H9 (cell line): ENCODE measurements at places on chromosomes 2 and 18.
A peak's percentile ranks its signal among the peaks of the same experiment; 100 is the strongest.

DNA sequence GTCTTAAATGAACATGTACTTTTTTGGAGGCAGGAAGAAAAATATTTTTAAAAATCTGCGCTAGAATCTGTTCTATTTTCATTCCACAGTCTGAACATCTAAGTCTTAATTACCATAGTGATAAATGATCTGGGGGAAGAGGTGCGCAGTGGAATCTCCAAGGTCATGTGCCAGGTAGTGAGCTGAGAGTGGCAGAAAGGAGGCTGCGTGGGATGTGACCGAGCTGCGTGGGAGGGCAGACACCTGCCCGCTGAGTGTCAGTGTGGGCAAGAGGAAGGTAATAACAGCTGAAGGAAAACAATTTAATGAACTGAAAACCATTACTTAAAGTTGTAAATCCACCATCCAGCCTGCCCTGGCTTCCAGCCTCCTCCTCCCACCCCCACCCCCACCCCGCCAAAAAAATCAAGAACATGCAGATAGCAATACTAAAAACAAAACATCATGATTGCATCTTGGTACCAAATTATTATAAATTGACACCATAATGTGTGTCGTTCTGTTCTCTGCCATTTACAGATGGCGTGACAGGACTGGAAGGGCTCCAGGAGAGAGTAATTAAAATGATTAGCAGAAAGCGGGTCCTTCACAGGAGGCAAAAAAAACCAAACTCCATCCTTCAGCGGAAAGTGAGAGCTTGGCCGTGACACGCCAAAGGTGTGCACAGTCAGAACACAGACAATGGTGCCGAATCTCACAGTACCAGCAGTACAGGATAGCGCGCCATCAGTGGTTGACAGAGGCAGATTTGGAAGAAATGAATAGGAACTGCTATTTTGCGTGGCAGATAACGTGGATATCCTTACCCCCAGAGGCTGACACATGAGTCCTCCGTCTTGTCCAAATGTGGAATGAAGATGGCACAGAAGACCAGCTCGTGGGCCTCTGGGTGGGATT lies 11.4 kb upstream of the DTNB start:
- DNase-seq: no peak

DNA sequence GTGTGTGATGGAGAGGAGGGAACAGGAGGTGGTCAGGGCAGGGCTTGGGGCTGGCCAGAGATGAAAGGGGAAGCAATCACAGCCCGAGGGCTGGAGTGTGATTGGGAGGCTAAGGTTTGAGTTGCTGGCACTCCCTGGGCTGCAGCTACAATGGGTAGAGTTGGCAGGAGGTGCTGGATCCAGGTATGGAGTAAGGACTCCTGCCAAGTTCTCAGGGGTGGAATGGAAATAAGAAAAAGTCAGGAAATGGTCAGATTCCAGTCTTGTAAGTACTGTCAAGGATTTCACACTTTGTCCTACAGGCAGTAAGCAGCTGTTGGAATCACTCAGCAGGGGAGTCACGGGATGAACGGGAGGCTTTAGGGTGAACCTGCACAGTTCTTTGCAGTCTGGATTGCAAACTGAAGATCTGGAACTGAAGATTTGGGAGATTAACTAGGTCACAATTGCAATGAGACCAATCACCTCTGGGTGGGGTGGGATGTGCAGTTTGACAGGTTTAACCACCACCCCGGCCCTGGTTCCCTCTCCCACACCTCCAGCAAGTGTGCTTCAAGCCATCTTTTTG lies 10.9 kb upstream of the INPP5D start:
- DNase-seq: no peak

- DNase-seq: no peak
Measured at GRCh38 chr2:37842732-37843440, 82.2 kb upstream of the RMDN2 start.

DNA sequence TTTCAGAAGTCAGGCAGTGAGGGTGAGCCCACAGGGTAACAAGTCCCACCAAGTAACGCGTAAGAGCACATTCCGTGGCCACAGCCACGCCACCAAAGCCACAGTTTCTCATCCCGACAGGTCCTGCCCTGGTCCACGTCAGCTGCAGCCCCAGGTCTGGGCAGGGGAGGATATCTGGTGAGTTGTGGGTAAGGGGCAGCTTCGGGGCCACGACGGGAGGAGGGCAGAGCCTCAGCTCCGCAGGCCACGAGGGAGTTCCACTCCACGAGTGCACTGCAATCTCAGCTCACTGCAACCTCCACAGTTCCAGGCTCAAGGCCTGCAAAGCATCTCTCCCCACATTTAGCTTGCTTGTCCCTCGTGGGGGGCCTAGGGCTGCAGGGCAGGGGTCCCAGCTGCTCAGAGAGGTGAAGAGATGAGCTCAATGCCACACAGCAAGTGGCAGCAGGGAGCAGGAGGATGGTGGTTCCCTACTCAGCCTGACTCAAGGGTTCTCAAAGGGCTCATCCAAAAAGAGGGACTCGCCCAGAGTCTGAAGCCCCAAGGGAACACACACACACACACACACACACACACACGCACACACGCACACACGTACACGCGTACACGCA lies 12.5 kb downstream of the SNORC start:
- no peak for DNase-seq

GRCh38 chr2:98649135-98649991 lies 41.0 kb downstream of the UNC50 start:
- peak; percentile 87 for DNase-seq

DNA sequence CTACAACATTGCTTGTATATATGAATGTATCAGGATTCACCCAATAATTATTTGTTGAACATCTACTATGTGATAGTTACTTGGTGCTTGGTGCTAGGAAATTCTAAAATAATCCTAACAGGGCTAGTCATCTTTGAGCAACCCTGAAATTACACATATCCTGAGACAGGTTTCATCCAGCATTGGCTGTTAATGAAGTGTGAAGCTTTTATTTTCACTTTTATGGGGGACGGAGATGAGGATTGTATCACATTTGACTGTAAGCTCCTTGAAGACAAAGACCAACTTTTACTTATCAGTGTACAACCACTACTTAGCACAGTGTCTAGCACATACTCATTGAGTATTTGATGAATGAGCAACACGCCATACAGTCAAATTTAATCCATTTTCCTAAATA lies 6.8 kb upstream of the GALM start:
- DNase-seq: no peak

- no peak for DNase-seq
Measured at GRCh38 chr18:79452190-79452990, 56.7 kb downstream of the NFATC1 start.

GRCh38 chr2:15058015-15058720 lies 425.7 kb downstream of the LRATD1 start:
- no peak for DNase-seq

DNA sequence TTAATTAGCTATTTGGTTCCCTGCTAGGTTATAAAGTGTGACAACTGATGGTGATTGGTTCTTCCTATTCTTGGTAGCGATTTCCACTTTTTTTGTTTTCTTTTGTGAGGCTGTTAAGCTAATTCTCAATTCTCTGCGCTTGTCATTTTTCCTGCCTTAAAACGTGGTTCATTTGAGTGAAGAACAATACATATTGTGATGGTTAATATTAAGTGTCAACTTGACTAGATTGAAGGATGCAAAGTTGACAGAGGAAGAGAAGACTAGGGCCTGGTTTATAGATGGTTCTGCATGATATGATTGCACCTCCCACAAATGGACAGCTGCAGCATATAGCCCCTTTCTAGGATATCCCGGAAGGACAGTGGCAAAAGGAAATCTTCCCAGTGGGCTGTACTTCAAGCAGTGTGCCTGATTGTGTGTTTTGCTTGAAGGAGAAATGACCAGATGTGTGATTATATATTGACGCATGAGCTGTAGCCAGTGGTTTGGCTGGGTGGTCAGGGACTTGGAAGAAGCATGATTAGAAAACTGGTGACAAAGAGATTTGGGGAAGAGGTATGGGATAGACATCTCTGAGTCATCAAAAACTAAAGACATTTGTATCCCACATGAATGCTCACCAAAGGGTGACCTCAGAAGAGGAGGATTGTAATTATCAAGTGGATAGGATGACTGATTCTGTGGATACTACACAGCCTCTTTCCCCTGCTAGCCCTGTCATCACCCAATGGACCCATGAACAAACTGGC lies 39.4 kb upstream of the ZNF804A start:
- no peak for DNase-seq

GRCh38 chr2:18180031-18180610 lies 301.7 kb downstream of the KCNS3 start:
- DNase-seq: no peak

DNA sequence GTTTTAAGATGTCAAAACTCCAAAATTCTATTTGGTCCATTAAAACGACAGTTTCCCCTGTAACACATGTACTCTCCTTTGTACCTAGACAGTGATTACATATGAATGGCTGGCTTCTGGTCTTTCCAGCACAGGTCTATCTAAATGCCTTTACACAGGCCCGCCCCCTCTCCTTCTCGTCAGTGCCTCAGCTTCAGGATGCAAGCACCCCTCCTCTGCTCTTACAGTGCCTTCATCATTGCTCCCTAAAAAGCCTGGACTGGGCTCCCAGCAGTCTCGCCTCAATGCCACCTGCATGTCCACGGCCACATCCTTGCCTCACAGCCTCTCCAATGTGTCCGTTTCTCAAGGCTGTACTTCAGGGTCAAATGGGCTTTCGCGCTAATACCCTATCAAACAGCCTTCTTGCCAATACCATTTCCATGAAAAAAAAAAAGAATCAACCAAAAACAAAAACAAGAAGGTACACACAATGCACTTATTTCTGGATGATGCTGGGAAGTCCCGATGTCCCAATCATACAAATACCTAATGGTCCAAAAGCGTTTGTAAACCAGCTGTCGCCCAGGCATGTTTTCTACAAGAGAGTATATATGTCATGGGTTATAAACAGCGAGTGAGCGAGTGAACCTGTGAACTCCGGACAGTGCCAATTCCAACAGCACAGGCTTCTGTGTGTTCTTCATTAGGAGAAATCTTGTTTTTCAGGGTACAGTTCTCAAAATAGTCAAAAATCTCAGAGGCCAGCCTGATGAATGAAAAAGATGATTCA lies 77.2 kb downstream of the EIPR1 start:
- DNase-seq: no peak

DNA sequence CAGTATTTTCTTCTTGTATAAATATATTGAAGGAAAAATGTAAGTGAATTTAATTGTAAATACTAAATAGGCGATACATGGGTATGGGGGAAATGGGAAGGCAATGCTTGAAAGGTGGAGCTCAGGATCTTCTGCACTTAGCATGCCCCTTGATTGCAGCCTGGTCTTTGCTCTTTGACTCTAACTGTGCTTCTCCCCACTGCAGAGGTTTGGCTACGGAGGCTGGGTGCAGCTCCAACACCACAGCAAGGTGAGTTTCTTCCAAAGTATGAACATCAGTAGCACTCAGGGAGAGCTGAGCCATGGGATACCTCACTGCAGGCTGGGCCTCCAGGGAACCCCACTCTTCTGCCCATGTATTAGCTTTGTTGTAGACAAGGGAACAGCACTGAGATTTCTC lies 6.6 kb downstream of the ACMSD start:
- DNase-seq: no peak

DNA sequence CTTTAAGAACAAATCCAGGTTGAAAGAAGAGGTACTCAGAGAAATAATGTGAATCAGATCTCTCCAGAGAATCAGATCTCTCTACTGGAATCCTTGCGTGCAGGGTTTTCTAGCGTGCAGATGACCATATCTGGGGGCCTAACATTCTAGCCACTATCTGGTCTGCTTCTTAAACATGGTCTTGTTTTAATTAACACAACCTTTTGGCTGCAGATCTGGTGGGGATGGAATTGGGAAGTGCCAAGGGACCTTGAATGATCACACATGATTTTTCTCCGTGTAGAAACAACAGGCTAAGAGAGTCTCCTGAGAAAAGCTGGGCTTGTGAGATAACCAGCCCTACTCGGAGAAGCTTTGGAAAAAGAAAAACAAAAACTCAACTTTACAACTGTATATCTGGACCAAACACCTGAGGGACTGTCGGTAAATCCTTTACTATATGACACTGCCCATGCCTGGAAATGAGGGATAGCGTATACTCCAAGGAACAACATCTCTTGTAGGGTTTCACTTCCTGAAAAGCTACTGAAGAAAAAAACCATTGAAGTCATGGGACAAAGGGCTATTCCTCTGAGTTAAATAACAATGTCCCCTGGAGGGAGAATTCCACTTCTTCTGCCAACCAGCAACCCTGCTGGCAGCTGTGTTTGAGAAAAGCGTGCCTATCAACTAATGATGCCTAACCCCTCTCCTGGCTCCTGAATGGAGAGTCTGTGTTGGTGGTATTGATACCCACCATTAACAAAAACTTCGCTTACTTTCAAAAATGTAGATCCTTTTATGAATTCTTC lies 171.0 kb upstream of the REV1 start:
- no peak for DNase-seq

DNA sequence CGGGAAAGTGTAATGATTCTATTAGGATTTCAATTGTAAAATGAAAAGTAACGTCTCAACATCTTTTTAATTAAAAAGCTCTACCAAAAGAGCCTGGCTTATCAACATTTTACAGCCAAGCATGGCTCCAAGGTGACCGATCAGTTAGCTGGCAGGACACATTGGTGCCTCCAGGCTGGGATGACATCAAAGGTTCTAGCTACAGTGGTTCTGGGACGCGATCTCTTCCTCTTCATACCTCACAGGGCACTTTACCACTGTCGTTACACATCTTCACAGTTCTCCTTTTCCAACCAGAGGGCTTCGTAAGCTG lies 693 bp downstream of the ORC2 start:
- no peak for DNase-seq

DNA sequence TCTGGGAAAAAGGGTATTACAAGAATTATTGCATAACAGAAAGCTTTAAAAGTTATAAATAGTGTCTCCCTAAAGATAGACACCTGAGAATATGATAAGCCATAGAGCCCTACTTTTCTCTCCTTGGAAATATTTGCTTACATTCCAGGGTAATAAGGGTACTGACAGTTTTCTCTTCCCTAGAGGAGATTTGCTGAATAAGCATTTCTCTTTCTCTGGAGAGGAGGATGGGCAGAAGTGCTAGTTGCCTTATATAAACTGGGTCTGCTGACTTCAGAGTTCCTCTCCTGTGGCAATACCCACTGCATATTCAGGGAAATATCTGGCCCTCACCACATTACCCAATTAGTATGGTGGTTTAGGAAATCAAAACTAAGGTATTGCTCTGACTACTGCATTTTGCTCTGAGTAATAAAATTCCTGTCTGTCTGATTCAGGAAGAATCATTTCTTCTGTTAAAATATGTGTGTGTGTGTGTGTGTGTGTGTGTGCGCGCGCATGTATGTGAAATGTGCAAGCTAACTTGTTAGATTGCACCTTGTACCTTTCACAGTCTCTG lies 1391.3 kb downstream of the DSC3 start:
- DNase-seq: no peak

DNA sequence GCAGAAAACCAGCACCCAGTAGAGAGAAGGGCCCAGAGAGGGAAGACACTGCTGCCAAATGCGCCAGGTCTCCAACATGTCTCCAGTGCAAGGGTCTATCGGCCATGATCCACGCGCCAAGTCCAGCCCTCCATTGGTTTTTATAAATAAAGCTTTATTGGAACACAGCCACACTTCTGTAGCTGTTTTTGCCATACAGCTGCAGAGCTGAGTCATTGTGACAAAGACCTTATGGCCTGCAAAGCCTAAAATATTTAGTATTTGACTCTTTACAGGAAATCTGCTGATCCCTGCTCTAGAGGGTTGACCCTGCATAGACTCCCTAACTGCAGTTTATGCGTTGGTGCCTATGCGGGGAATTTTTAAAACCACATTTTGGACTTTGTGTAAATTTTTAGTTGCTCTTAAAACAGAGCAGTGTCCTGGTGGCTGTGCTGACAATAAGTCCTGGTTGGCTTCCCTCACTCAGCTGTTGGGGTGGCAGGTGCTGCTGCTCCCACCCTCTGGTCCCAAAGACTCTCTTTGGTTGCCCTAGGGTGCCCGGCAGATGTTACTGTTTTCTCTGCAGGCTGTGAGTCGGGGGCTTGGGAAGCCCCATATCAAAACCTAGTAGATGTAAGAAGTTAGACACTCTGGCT lies 154.9 kb downstream of the CTIF start:
- no peak for DNase-seq
